ENCODE measurements at places on chromosomes 2 and 18.
A peak's percentile ranks its signal among the peaks of the same experiment; 100 is the strongest.

GRCh38 chr2:55705027-55705653 is 11.5 kb upstream of the PNPT1 start:
- DNase-seq, result no peak

DNA sequence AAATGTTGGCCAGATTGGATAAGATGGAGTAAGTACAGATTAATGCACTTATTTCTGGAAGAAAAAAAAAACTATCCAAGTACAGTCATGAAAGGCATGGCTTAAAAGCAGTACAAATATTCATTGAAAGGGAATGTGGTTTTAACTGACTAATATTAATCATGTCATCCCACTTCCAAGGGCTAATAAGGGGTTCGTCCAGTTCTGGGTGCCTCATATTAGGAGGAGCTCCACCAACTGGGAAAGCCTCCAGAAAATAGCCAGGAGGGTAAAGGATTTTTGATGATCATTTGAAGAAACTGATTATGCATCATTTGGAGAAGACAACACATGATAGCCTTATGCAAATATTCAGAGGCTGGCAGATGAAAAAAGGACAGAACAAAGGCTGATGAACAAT is 115.2 kb upstream of the ARL5A start:
- DNase-seq, result no peak

DNA sequence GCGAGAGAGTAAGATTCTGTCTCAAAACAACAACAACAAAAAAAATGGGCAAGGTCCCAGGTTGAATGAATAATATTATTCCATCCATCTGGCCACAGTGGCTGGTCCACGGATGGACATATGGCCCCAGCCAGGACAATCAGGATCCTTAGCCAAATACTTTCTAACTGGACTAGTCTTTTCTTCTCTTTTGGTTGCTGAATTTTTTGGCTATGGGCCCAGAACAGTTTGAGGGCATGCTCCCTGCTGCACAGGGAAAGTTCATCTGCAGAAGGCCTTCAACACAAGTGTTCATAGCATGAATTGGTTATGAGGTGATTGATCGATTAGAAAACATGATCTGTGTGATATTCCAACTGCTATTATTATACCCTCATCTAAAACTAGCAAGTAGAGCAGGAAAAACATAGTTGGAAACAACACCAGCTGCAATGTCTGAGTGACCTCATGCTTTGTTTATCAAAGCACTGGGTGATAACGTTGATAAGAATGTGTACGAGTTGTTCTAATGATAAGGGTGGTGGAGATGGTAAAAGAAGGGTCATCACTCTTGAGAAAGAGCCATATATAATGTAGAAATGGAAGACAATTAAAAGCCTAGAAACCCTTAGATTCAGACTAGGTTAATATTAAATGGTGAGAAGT is 47.8 kb upstream of the RNF103 start:
- DNase-seq, result no peak

DNA sequence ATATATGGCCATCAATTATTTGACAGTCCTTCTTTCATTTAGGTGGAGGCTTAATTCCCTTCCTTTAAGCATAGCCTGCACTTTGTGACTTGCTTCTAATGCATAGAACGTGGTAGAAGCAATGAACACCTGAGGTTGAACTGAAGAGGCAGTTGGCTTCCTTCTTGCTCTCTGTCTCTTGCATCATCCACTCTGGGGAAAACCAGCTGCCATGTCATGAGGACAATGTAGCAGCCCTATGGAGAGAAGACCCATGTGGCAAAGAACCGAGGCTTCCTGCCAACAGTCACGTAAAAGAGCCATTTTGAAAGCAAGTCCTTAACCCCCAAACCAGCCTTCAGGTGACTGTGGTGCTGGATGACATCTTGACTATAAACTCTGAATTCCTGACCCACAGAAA is 46.8 kb downstream of the ATOH8 start:
- DNase-seq, result no peak

- DNase-seq, result peak; percentile 92
These were observed 36.4 kb downstream of the STK39 start for GRCh38 chr2:168210895-168211570.

GRCh38 chr2:227154986-227155774 is 8.8 kb downstream of the COL4A4 start:
- DNase-seq, result no peak

DNA sequence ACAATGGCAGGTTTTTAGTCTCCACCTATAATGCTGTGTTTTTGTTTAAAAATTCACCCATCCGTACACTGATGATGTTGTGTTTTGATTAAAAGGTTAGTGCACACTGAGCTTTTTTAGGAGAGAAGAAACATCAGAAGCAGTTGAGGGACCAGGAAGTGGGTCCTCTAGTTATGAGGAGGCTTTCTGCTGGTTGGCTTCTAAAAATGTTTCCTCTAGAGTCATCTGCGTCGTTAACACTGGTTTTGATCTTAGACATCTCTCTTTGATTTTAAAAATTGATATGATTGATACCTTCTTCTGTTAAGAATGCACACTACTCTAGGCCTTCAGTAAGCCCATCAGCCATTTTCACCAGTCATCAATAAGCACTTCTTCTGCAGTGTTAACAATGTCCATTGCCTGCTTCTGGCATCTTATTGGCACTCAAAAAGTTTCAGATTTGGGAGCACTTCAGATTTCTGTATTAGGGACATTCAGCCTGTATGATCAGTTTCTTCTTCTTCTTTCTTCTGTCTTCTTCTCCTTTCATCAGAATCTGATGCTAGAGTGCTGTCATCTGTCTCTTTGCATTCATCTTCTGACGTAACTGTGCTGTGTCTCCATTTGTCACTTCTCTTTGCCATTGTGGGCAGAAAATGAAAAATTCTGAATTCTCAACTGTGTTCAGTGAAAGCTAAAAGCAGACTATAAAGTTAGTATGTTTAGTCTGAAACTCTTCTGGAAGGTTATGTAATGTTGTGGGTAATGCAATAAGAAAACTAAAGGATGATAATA is 56.3 kb downstream of the PHLPP1 start:
- no peak for DNase-seq

DNA sequence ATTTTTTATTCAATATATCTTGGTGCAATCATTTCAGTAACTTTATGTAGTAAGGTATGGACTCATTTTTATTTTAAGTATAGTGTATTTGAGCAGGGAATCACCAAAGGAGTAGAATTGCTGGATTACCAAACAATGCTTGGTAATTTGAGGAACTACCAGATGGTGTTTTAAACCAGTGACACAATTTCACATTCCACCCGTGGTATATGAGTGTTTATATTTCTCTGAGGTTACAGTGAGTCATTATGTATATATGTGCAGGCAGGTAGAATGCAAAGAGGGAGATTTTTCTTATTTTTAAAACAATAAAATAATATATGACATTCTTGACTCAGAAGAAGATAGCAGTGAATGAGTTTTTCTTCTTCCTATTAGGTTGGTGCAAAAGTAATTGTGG is 596.9 kb downstream of the DCC start:
- DNase-seq, result no peak

- no peak for DNase-seq
These were observed 9.4 kb downstream of the ABCG8 start for GRCh38 chr2:43848214-43848613.

DNA sequence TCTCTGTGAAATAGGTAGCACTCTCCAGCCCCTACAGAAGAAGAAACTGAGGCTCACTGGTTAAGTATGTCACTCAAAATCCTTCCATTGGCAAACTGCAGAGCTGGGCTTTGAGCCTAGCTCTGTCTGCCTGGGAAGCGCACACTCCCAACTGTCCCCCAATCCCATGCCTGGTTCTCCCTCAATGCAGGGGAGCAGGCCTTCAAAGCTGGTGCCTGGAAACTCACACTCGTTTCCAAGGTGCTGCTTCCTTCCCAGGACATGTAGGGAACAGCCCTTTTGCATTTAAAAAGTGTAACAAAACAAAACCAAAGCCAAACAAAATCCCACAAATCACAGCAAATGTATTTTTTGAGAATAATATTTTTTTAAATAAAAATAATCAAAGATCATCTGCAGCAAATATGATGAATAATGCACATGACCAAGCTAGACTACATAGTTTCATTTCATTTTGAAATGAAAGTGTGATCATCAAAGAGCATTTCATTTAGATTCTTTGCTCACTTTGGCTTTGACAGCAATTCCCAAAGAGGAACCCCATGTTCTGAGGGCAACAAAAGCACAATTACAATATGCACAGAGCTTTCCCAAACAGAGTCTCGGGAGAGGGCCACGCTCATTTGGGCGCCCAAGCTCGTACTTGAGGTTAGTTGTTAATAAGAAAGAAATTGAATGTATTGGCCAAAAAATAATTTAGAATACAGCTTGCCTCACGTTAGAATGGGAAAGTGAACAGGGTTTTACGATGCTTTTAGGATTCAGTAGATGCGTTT is 96.7 kb upstream of the ACKR3 start:
- no peak for DNase-seq

GRCh38 chr2:240932001-240932723 is 26.0 kb downstream of the CROCC2 start:
- DNase-seq, result no peak

- DNase-seq, result no peak
These were observed 39.0 kb downstream of the TGFA start for GRCh38 chr2:70514612-70515055.

GRCh38 chr2:233091595-233092375 is 31.6 kb downstream of the INPP5D start:
- no peak for DNase-seq

DNA sequence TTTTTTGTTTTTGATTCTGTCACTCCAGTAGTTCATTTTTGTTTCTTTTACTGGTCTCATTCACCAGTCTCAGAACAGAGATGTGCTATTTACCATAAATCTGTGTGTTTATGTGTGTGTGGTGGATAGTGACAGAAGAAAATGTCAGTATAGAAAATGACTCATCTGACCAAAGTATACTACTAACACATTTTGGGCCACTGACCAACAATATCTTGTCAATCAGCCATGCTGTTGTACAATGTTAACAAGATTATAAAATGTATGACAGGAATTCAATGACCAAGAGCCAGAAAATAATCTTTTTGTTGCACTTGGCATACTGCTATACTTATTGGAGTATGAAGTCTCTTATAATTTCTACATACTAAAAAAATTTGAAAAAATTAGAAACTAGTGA is 1081.4 kb upstream of the NRXN1 start:
- no peak for DNase-seq

- no peak for DNase-seq
These were observed 40.2 kb upstream of the ZNF521 start for GRCh38 chr18:25392192-25392591.

DNA sequence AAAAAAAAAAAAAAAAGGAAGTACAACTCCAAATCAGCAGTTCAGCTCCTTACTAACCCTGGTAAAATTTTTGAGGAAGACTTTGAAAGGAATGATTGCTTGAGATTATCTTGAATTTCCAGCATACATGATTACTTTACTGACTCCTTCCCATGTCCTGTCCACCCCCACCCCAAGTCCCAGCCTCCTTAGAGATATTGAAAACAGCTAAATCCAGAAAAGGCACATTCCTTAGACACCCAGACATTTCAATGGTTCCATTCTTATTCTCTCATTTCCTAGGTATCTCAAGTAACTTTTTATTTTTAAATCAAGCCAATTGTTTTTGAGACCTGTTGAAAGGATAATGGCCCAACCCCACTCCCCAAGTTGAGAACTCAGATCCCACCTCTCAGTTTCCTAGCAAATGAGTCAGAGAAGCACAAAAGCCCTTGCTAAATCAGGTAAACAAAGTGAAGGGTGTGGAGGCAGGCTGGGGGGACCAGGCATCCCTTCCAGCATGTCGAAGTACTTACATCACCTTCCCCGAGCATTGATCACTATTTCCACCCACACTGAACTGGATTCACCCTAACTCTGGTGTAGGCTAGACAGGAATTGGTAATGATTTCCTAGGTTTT is 95.4 kb upstream of the FZD7 start:
- DNase-seq, result no peak
